Gastroesophageal sphincter (tissue), 4 donors: ENCODE measurements at places on chromosomes 12 and 14.

GRCh38 chr12:92469837-92470236 lies 233.0 kb upstream of the PLEKHG7 start:
- no peak for ATAC-seq

GRCh38 chr12:108104657-108105056 lies 24.4 kb upstream of the WSCD2 start:
- ATAC-seq: no peak

GRCh38 chr14:38522724-38523123 lies 266.8 kb upstream of the CLEC14A start:
- ATAC-seq: no peak

GRCh38 chr12:107847830-107848229 lies 73.3 kb downstream of the ASCL4 start:
- ATAC-seq: no peak

GRCh38 chr12:91205811-91206210 lies 23.2 kb upstream of the DCN start:
- ATAC-seq: no peak

DNA sequence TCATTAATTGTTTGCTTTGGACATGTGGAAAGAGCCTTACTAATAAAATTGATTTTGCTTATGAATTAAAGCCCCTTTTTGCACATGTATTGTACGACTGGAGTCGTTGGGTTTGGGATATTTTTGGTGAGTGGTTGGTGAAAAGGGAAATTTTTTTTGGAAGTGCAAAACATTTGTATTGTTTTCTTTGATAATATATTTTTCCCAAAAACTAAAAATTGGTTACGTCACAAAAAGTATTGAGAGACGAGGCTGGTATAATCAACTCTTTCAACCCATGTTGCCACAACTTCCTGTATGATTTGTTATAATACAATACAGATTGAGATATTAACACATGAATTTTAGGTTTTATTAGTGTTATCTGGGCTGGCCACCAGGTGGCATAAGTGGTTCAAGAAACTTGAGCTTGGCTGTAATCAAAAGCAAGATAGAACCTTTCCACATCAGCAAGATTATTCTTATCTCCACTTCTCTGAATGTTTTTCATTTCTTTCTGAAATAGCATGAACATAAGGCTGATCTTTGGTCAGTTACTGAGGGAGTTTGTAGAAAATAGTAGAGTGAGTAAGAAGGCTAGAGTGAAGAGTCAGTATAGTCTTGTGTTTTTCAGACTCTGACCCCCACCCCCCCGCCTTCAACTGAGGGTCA lies 8.7 kb downstream of the NGDN start:
- no peak for ATAC-seq

DNA sequence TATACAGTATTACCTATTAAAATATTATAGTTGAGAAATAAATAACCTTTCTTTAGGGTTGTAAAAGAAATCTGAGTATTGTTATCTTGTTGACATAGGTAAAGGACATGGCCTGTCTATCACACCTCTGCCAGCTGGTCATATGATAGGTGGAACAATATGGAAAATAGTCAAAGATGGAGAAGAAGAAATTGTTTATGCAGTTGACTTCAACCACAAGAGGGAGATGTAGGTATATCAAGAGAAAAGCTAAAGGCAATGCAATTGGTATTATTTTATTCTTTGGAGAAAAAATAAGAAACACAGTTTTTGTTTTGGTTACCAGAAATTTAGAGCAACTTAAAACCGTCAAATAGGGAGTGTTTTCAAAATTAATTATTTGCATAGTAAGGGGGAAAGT lies 13.5 kb downstream of the CPSF2 start:
- no peak for ATAC-seq

- ATAC-seq: no peak
Observed at GRCh38 chr14:100532154-100532861, 54.9 kb downstream of the BEGAIN start.

DNA sequence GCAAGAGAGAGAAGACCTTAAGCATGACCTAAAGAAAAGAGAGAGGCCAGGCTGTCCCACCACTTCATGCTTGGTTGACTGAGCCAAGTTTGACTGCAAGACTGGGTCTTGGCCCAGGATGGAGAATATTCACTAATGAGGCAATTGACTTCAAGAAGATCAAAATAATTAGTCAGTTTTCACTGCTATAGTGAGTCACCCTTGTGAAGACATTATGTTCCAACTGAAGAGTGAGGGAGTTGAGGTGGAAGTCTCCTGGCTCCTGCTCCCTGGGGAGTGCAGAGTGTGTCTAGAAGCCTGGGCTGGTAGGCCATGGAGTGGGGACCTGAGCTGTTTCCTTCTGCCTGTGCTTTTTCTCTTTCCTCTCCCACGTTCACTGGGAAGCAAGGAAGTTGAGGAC lies 117.6 kb downstream of the CACNA1C start:
- peak; percentile 90 for ATAC-seq

GRCh38 chr12:94863321-94864035 lies 140.0 kb downstream of the NDUFA12 start:
- ATAC-seq: no peak

- ATAC-seq: no peak
Observed at GRCh38 chr12:8987163-8987562, 2.2 kb upstream of the KLRG1 start.

DNA sequence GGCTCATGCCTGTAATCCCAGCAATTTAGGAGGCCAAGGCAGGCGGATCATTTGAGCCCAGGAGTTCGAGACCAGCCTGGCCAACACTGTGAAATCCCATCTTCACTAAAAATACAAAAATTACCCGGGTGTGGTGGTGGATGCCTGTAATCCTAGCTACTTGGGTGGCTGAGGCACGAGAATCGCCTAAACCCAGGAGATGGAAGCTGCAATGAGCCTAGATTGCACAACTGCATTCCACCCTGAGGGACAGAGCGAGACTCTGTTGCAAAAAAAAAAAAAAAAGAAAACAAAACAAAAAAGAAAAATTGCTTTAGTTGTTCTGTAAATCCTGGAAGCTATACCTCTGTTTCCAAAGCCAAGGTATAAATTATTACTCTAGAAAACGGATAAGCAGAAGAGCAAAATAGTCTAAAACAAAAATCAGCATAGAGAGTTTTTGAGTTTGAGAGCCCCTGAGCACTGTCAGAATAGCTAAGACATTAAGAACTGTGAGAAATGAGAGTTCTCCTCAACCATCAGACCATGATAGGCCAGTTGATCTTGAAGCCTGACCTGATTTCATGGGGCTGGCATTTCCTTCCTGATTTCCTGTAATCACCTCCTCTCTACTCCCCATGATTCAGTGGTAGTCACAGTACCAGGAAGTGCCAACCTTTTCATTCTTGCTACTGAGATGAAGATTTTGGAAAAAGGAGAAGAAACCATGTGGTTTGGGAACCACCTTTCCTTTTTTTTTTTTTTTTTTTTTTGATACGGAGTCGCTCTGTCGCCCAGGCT lies 31.7 kb downstream of the ATP2A2 start:
- ATAC-seq: peak; percentile 52

- ATAC-seq: no peak
Observed at GRCh38 chr12:47747126-47747525, 11.6 kb downstream of the RAPGEF3 start.

- peak; percentile 32 for ATAC-seq
Observed at GRCh38 chr12:106074706-106075392, 63.9 kb downstream of the NUAK1 start.

- no peak for ATAC-seq
Observed at GRCh38 chr12:128976120-128976738, 123.0 kb downstream of the GLT1D1 start.

DNA sequence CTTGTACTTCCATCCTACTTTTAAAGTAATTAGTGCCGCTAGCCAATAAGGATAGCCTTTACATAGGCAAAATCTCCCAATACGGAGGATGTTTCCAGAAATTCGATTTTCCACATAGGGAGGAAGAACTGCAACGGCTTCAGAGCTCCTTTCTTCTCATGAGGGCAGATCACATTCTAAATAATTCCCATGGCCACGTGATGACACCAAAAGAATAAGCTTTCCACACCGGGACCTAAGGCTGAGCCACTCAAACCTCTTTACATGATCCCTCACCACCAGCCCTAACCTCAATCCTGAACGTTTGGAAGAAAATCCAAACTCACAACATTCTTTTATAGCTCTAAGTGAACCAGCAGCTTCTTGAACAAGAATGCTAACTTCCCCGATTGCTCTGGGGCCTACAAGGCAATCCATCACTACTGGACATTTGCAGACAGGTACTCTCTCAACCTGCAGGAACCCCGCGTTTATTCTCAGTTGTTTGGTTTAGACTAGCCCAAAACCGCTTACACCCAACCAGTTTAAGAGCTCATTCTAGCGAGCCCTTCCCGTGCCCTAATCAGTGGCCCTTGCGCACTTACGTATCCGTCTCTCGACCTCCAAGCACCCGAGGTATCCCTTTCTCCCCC lies 884 bp downstream of the CAPRIN2 start:
- no peak for ATAC-seq

- ATAC-seq: no peak
Observed at GRCh38 chr12:121697093-121697698, 15.4 kb upstream of the TMEM120B start.

DNA sequence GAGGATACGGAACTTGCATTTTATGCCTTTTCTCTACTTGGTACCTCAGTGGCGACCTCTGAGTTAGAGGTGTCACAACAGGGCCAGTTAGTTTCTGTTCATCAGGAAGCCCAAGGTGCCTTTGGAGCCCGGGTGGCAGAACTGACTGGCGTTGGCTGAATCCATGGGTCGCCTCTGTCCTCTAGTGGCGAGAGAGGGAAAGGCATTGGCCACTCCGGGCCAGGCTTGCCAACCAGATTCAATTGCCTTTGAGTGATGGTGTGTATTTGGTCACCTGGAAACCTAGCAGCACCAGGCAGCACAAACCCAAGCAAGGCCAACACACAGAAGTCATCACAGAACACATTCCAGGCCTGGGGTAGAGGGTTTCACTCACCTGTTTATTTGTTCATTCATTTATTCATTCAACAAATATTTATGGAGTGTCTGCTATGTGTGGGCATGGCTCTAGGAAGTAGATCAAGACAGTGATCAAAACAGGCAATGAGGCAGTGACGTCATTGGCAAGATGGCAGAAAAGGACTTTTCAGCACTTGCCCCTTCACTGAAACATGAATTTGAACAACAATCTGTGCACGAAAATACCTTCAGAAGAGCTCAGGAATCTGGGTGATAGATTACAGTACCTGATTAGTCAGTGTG lies 40.5 kb upstream of the KCNA5 start:
- ATAC-seq: peak; percentile 66

DNA sequence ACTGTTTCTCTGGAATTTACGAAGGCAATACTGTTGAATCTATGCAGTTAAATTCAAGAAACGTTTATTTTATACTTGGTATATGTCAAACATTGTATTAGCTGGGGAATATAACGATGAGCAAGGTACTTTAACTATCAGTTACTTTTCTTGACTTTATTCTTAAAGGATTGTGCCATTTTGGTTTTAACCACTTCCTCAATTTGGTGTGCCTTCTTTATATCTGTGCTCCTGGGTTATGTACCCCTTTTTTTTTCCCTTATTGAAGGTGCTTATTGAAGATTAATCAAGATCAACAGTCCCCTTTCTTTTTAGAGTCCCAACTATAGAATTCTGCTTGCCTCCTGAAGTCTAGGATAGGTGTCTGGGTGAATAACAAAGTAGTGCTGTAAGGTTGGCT lies 5.8 kb downstream of the RAB21 start:
- ATAC-seq: no peak

DNA sequence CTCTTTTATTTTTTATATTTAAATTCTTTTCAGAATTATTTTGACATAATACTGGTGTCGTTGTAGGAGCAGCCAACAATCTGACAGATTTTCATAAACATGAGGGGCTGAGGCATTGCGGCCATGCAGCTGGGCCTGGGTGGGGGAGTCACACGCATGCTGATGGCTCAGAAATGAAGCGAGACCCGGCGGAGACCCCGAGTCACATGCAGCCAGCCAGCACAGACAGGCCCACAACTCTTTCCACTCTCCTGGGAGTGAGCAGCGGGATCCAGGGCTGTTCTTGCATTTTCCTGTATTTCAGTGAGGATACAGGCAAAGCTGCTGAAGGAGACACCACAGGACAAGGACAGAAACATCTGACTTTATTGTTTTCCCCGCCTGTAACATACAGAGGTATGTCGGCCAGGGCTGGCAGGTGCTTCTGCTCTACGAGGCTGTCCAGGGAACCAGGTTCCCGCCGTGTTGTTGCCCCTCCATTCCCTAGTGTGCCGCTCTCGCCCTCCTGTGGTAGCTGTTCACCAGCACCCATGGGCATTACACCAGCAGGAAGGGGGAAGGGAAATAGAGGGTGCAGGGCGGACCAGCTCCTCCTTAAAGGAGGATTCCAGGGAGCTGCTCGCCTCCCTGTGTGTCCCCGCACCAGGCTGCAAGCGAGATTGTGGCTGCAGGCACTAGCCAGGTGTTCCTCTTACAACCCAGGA lies 30.5 kb downstream of the FZD10 start:
- no peak for ATAC-seq

- ATAC-seq: peak; percentile 37
Observed at GRCh38 chr14:91354221-91354916, 63.3 kb downstream of the CCDC88C start.

- no peak for ATAC-seq
Observed at GRCh38 chr14:45811155-45811554, 558.2 kb upstream of the MIS18BP1 start.

GRCh38 chr14:57346741-57347140 lies 43.6 kb upstream of the NAA30 start:
- no peak for ATAC-seq

GRCh38 chr14:91858536-91859275 lies 8.6 kb downstream of the TC2N start:
- peak; percentile 51 for ATAC-seq

GRCh38 chr12:91743704-91744321 lies 401.8 kb downstream of the BTG1 start:
- no peak for ATAC-seq

- ATAC-seq: no peak
Observed at GRCh38 chr12:98260276-98260675, 255.1 kb upstream of the TMPO start.

DNA sequence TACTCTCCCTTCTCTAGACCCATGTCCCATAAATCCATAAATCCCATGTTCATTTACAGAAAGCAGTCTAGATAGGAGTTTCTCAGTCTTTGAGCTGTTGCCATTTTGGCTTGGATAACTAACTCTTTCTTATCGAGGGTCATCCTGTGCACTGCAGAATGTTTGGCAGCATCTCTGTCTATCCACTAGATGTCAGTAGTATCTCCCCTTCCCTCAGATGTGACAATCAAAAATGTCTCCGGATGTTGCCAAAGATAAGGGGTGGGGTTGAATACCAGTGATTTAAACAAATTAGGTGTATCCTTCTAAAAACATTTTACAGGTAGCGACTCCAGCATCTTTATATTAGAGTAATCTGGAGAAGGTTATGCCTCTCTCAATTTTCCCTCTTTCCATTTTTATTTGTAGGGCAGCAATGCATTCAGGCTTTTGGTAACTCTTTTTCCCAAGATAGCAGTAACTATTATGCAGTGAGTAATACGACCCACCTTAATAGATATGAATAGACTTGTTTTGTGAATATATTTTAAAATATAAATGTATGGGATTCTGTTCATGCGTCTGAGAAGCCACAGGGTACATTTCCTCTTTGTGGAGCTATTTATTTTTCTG lies 100.7 kb downstream of the LRRK2 start:
- ATAC-seq: no peak

DNA sequence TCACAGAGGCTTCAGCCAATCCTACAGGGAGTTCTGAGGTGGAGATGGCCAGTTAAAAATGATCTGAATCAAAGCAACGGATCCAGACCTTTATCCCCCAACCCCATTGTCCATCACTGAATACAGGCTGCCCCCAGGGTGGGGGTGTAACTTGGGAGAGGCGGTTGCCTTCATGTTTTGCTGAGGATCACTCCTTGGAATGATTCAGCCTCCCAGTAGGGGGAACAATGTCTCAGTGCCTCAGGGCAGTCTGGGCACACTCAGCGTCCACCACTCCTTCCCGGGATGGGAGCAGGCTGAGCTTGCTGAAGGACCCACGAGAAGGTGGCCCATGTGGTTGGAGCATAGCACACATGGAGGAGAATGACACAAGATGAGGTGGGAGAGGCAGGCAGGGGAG lies 60.2 kb downstream of the RFX4 start:
- no peak for ATAC-seq
